ENCODE measurements at places on chromosomes 6 and 20.

- DNase-seq = no peak
These were observed 9.1 kb upstream of the TJAP1 start for GRCh38 chr6:43468240-43468639.

DNA sequence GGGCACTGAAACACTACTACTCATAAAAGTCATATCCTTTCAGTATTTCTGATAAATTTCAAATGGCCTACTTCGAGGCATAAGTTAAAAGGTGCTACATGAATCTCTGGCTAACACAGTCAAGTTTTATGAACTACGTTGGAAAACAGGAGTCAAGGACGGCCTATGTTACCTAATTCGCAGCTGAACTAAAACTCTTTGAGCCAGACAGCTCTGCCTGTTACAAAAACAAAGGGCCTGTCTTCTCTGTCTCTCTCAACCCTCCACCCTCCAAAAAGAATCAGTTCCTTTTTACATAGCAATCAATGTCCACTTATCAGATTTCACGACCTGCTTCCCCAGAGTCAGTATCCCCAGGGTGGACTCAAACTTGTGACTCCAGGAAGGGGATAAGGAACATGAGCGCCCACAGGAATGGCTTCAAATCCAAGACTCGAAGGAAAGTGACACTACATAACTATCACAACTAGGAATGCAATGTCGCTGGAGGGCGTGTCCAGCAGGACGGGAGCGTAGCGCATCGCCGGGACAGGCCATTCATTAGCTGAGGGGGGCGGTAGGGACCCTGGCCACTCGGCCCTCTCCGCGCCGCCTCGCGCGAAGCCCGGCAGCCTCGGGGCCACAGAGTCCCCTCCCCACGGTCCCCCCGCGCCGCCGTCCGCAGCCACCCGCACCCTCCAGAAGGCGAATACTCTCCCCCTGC, 591 bp downstream of the IBTK start:
- DNase-seq = no peak

- no peak for DNase-seq
These were observed 1.0 kb downstream of the MRPS26 start for GRCh38 chr20:3046677-3047462.

DNA sequence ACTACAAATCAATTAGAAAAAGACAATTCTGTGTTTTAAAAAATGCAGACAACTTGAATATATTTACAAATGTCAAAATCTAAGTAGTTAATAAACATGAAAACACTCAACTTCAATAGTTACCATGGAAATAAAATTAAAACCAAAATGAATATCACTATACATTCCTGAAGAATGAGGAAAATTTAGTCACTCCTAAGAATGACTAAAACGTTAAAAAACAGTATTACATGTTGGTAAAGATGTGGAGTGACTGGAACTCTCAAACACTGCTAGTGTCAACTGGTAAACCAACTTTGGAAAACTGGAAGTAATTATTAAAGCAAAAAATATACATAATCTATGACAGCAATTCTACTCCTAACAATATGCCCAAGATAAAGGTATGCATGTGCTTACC, 36.3 kb downstream of the AHI1 start:
- no peak for DNase-seq

- DNase-seq = no peak
These were observed 212.1 kb downstream of the WDR27 start for GRCh38 chr6:169489563-169490245.

- no peak for DNase-seq
These were observed 7.3 kb downstream of the TMEM181 start for GRCh38 chr6:158567152-158567551.

DNA sequence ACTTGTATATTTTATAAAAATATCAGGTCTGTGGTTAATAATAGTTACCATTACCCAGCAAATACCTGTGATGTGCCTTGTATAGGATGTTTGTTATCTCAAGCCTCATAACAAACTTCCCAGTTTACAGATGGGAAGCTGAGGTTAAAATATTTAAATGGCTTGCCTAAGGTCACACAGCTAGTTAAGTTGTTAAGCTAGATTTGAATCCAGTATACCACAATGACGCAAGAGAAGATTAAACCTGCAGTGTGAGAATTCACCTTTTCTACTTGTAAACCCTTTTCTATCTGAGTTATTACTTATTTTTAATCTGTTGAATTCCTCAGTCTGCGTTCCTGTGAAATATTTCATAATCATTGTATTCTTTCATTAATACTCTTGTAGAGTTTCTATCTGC, 4.9 kb downstream of the DSP start:
- no peak for DNase-seq

DNA sequence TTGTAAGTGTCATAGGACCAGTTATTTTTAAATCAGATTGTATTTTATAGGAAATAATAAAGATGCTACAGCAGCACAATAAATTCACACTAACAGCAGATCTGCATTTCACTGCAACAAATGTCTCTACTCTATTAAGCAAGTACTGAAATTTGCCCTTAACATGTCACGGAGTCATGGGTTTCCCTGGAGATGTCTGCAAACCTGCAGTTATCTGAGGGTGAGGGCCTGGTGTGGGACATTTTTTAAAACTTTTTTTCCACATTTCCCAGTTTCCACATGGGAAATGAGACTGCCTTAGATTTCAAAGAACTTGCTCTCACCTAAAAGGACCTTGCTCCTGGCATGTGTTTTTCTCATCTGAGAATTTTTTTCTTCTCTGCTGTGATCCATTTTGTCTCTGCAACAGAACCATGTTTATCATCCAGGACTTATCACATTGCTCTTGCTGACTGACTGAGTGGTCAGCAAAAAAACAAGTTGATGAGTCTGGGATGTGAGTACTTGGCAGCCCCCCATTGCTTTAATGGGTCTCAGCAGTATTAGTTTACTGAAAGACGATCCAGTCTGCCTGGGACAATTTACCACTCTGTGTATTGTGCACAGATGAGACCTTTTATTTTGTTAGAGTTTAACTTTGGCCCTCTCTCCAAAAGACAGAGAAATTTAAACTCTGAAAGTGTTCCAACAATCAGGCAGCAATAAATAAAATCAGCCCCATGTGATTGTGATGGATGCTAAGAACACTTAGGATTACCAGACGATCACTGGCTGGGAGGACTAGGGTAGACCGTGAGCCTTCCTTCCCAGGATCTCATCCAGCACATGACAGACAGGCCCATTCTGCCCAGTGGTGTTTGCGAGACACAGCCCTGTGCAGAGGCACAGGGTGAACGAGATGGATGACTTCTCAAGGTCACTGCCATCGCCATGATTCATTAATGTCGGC, 268.8 kb downstream of the BTBD9 start:
- DNase-seq = no peak

DNA sequence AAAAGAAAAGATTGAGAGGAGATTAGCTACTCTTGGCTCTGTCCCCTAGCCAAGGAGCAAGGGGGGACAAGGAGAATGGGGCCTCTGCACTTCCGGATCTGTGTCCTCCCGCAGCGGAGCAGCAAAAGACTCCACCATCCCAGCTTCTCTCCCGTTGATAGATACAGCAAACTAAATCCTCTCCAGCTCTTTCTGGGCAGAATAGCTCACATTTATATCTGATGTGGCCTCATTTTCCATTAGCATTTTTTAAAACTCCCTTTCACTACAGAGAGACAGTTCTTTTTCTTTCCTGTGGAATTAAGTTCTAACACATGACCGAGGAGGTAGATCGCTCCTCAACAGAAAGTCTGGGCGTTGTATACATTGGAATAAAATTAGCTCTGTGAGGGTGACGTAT, 260.9 kb upstream of the SOX4 start:
- no peak for DNase-seq

DNA sequence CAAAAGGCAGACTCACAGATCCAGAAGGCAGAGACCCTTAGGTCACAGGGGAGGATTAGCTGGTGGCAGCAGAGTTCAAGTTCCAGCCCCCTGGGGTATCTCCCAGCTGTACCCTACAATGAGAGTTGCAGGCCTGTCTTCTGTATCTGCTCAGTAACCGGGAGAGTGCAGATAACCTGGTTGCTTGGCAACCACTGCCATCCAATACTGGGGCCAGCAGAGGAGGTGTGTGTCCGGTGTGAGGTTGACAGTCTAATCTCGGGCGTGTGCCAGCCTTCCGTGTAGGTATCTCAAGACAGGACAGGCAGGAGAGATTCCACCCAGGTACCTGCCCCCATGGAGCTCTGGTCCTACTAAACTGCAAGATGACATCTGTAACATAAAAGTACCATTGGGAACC, 56.6 kb upstream of the TBC1D7 start:
- DNase-seq = no peak

DNA sequence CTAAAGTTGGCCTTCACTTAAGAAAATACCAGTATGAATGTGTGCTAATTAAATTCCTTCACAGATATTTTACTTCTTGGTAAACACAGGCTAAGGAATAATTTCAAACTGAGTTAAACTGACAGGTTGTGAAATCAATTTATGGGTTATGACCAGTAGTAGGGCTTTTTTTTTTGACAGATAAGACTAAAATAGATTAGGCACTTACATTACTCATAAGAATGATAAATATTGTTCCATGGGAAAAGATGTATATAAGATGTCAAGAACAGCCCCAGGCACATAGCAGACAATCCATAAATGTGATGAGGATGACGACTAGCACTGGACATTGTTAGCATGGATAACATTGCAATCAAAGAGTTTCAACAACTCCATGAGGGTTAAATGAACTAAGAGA, 22.9 kb downstream of the NT5E start:
- no peak for DNase-seq

- DNase-seq = peak; percentile 75
These were observed 514 bp downstream of the TCFL5 start for GRCh38 chr20:62860924-62861691.

DNA sequence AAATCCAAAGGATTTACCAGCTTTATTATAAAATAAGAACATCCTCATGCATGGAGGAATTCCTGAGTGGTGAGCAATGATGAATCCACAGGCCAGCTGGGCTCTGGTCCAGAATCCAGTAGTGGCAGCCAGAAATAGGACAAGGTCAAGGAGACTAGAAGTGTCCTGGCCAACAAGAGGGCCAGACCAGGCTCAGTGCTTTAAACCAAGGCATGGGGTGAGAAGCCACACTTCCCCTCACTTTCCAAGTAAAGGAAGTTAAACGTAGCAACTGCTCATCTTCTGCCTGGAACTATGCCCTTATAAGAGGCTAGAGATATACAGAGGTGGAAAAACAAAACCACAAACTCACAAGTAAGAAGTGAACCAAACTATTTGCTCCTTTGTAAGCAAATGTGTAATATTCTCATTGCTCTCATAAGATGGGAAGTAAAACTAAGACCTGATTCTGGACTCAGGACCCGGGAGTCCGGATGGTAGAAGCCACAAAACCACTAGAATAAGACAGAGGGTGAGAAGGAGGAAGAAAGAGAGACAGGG, 253.2 kb downstream of the UST start:
- DNase-seq = no peak

DNA sequence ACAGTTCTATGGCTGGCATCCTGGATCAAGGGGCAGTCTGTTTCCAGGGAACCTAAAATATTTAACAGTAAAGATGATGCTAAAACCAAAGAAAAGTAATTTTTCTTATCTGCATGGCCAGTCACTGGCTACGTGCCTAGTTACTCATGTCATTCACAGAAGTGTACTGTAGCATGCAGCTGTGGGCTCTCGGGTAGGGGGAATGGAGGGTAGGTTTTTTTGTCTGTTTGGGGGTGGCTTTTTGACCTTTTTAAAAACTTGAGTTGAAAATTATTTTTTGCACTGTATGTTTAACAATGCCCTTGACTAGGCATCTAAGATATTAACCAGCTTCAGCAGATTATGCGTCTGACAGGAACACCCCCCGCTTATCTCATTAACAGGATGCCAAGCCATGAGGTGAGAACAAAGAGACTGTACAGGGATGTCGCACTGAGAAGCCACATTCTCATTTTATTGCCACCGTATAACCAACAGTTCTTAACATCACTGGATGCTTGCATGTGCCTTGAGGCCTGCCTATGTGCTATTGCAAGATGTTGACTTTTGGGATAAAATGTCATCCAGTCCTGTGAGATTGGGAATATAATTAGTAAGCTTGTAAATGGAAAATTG, 30.3 kb upstream of the MAPK13 start:
- peak; percentile 66 for DNase-seq

DNA sequence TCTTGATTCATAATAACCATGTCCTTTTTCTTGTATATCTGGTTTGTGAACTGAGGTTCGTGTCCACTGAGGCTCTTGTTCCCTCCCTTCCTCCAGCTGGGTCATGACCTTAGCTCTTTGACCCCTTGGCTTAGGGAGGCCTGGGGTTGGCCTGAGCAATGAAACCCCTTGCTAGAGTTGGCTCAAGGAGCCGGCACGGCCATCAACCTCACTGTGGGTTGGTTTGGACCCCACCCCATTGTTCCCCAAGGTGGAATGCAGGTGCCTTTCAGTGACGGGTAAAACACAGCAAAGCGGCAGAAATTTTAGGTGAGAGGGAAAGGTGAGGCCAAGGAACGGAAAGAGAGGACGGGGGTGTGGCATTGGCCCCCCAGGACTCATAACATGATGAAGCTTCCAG, 44.5 kb upstream of the PHACTR3 start:
- no peak for DNase-seq

DNA sequence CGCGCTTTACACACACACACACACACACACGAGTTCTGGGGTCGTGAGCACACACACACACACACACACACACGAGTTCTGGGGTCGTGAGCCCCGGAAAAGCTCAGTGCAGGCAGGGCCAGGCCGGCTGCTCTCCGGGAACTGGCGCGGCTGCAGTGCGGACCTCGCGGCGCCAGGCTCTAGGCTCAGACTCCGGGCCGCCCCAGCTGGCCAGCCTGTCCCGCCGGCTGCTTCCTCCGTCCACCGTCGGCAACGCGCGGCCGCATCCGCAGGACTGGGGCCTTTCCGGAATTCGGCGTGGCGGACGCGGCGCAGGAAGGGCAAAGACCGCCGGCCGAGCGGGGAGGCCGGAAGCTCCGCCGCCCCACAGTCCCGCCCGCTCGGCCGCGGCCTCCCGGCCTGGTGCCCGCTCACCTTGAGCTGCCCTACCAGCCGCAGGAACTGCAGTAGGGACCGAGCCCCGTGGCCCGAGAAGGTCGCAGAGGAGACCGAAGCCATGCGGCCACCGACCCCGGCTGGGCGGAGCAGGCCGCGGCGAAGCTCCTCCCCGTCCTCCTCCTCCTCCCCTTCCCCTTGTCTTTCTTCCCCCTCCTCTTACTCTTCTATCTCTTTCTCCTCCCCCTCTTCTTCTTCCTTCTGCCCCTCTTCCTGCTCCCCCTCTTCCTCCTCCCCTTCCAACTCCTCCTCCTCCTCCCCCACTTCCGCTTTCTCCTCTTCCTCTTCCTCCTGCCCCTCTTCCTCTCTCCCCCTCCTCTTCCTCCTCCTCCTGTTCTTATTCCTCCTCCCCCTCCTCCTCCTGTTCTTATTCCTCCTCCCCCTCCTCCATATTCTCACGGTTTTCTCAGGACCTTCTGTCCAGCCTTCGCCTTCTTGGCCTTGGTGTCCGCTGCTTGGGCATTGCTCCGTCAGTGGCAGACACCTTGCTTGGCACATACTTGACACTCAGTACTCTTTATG, at the start of gene HDDC2:
Gene HDDC2 (minus strand): TSS at position 533 of the 957 bp plus-strand sequence. CDS start 35 bp downstream, at position 498.
- DNase-seq = peak; percentile 31

- no peak for DNase-seq
These were observed 224.9 kb upstream of the SMLR1 start for GRCh38 chr6:130602151-130602770.

GRCh38 chr6:48977573-48977972, 485.5 kb downstream of the MMUT start:
- DNase-seq = no peak

- no peak for DNase-seq
These were observed 14.8 kb upstream of the VAPB start for GRCh38 chr20:58374027-58374850.

GRCh38 chr6:41071501-41071922, 644 bp downstream of the OARD1 start:
- DNase-seq = no peak

GRCh38 chr6:54094786-54095185, 16.5 kb upstream of the MLIP start:
- DNase-seq = no peak

Measured in CD8-positive, alpha-beta T cell (primary cell).